ENCODE measurements at places on chromosomes 3 and 15.

- DNase-seq: no peak
These were observed 55.2 kb upstream of the HEG1 start for GRCh38 chr3:125110876-125111480.

DNA sequence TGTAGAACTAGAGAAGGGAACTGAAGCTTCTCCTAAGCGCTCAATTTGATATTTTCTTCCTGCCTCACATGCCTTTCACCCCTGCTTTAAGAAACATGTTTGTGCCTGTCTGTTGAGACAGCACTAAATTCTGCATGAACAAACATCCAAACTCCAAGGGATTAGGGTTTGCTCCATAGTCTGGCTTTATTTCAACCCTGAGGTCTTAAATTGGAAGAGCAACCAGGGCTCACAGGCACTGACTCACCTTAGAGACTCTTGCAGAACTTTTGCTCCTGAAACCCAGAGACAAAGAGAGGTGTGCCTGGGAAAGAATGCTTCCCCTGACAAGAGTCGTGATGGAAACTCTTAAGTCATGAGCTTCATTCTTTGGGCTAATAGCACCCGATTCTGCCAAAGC, 393.9 kb upstream of the MCTP2 start:
- no peak for DNase-seq

- no peak for DNase-seq
These were observed 405.8 kb downstream of the IGSF11 start for GRCh38 chr3:118628704-118629341.

DNA sequence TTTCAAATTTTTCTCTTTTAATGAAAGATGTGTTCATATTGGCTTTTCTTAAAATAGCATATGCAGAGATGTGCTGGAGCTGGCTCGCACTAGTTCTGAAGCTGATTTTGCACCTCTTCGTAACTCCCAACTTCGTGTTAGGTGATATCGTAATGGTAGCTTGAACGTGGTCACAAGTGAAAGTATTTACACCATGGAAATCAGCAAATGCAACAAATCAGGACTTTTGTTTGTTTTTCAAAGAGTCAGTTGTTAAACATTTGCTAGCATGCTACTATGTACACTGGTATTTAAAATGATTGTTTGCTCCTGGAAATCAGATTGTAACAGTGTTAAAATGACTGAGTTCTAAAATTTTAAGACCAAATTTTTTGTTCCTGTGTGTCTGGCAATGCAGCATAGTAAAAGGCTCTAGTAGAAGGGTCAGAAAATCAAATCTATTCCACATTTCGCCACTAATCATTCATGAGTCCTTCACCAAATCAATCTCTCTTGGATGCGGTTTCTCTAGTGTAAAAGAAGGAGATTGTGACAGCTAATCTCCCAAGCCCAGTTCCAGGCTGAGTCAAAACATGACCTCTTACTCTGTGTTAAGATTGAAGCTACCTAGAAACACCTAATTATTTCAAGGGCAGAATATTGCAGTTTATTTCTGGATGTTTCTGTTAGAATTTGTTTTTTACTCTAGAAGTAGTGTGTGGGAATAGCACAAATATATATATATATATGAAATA, 34.3 kb upstream of the CMC1 start:
- DNase-seq: no peak

- DNase-seq: no peak
These were observed 46.6 kb downstream of the ZFAND6 start for GRCh38 chr15:80106051-80106450.

DNA sequence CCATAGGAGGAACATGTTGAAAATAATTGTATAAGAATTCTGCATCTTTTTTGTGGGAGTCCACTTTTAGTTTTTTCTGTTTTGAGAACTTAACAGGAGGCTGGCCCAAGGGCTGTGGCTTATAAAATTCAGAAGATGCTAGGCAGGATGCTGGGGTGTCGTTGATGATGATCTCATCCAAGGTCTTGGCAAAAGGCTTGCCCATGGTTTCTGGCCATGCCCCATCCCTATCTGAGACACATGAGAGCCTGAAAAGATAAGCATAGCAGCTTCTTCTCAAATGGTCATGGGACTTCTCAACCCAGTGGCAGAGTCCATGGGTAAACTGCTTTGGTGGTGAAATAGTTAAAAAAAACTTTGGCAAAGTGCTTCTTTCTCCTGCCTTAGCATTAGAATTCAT, 35.2 kb downstream of the CMSS1 start:
- DNase-seq: no peak

GRCh38 chr3:1693145-1693544, 405.5 kb upstream of the CNTN4 start:
- DNase-seq: no peak

GRCh38 chr15:59736181-59736580, 47.1 kb upstream of the BNIP2 start:
- no peak for DNase-seq

GRCh38 chr3:122691195-122691594, 10.6 kb downstream of the PARP14 start:
- no peak for DNase-seq

DNA sequence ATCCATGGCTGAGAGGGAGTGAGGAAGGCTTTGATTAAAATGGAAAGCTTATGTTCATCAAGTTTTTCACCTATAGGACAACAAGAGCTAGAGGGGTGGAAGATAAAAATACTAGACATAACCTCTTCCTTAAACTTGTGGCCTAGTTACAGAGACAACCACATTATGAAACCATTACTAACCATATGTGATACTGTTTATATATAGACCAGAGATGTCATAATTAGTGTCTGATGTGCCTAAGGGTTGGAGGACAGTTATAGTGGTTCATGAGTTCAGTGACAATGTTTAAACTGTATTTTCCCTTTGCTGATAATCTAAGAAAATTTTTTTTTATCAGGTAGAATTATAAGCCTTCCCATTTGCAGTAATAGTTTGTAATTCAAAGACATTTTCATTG, 23.7 kb downstream of the PHLDB2 start:
- DNase-seq: no peak

- DNase-seq: no peak
These were observed 60.5 kb upstream of the TFRC start for GRCh38 chr3:196142202-196142956.

DNA sequence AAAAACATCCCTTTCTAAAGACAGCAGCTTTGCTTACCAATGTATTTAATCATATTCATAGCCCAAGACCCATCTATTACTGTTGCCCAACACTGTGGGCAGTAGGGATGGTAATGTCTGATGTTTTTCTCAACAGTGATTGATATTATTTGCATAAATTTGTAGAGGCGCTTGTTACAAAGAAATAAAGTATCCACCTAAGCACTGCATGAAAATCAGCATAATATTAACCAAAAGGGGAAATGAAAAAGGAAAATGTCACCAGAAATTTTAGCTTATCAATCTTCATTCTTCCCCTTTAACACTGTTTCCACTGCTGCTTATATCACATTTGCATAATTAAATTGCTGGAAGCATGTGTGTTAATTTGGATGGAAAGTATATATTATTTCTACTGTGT, 140.5 kb downstream of the CTNNB1 start:
- DNase-seq: no peak

DNA sequence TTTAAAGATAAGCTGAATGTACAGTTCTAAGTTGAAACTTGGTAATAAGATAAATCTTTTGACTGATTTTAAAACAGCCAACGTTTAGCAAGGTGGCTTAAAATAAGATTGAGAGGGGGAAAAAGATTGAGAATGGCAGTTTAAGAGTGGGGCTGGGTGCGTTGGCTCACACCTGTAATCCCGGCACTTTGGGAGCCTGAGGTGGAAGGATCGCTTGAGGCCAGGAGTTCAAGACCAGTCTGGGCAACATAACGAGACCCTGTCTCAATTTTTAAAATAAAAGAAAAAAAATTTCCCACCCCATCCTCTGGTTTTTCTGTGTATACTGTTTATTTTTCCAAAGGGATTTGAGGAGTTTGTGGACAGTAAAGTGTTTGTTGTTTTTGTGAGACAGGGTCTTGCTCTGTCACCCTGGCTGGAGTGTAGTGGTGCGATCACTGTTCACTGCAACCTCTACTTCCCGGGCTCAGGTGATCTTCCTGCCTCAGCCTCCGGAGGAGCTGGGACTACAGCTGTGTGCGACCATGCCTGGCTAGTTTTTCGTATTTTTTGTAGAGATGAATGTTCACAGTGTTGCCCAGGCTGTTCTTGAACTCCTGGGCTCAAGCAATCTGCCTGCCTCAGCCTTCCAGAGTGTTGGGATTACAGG, 3.0 kb downstream of the MAPK6 start:
- DNase-seq: no peak

GRCh38 chr15:23548071-23548470, 17.4 kb upstream of the MKRN3 start:
- DNase-seq: no peak

GRCh38 chr15:76184650-76185035, 124.9 kb downstream of the TMEM266 start:
- DNase-seq: no peak

- DNase-seq: no peak
These were observed 175.9 kb upstream of the PLSCR5 start for GRCh38 chr3:146781059-146781458.

DNA sequence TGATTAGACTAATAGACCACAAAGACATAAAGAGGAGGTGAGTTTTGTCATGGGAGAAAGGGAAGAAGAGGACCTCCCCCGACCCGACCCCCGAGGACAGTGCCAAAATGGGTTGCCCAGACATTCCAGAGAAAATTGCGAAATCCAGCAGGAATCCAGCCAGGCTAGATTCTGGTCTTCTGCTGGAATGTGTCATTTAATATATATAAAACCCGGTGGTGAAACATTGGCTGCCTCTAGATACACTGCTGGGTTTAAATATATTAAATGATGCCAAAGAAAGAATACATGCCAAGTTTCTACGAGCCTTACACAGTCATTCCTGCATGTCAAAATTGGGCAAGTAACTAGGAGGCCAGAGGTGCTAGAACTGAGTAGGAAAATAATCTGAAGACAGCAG, 45.3 kb upstream of the SPESP1 start:
- no peak for DNase-seq

DNA sequence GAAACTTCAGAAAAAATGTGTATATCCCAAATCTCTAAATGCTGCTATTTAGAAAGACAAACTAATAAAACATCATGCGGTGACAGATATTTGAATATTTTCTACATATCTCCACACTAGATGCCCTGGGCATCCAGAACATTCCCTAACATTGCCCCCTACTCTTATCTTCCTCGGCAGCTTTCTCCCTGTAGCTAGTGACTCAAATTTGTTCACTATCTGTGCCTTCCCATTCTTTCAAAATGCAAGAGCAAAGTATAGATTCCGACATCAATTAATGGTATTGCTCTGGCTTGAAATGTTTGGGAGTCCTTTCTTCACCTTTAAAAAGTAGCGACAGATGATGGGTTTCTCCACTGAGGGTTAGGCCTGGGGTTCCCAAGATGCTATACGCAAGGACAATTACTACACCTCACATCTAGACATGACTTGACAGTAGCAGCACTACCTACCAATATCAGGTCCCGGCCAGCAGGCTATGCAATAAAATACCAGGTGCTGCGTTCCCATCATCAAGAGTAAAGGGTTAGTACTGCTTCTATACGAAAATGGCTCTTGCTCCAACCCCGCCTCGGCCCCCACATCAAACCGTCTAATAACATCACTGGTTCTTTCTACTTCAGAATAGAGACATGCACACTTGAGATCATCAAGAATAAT, 631 bp downstream of the UBR1 start:
- DNase-seq: no peak

DNA sequence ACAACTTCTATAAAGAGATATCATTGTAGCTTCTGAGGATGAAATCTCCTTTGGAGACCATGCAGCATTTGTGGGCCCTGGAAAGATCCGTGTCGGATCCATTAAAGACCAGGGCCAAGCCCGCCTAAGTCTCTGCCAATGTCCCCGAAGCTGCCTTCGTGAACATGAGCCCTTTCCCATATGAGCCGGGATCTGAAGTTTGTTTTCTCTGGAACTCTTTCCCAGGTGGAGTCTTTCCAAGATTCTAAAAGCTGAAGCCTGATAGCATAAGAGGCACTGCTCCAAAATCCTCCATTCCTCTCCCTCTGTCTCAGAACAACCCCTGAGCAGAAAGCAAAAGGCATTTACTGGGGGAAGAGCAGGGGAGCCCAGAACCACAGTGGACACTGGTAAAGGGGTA, 274.6 kb downstream of the NTRK3 start:
- DNase-seq: no peak

DNA sequence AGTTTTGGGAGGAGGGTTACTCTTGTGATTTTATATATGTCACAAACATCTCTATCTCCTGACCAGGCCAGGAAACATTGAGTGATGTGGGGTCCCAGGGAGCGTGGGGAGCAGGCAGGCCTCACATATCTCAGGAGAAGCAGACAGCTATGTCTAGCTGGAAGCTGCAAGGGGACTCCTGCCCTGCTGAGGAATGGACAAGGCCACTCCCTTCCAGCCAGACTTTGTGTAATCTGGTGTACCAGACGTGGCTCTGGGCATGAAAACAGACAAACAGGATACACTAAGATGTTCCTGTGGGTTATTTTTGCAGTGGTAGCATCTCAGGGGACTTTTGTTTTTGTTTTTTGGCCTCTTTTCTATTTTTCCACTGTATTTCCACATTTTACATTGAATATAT, 23.2 kb downstream of the CYP8B1 start:
- no peak for DNase-seq

DNA sequence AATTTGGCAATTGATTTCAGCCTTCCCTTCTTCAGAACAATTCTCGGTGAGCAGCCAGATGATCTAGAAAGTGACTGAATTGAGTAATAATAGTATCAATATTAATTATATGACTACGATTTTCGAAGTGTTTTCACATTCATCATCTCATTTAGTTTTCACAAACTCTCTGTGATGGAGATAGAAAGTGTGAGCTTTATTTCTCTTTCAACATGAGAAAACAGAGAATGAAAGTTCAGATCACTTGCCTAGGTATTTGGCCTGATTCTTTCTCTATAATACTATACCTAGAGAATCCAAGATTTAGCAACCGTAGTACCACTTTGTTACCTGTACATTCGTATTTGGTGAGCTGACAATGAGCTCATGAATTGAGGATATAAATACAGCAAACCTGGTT, 739.2 kb upstream of the NR2F2 start:
- no peak for DNase-seq

DNA sequence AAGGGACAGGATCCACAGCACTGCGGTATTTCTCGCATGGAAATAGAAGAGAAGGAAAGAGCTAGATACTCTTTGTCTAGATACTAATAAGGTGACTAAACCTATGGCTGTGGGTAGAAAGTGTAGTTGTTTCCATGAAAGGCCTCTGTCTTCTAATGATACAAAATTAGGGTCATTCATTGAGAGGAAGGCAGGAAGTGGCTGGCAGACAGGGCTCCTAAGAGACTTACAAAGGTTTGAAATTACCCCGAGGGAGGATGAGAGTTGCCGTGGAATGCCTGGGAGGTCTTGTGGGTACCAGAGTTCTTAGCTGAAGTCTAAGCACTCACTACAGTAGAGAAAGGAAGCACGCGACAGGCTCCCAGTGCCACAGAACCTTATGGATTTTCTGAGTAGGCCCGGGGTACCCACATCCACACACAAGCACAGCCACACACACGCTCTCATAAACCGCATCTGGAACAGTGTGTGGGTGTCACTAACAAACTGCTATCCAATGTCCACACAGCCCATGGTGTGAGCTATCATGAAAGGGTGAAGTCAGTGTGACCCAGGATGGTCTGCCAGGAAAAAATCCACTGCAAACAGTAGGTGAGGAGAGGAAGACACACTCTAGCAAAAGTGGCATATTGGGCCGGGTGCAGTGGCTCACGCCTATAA, 221.4 kb downstream of the FAM43A start:
- no peak for DNase-seq

GRCh38 chr3:156029208-156029607, 91.2 kb upstream of the KCNAB1 start:
- no peak for DNase-seq

- no peak for DNase-seq
These were observed 503.5 kb downstream of the EDEM1 start for GRCh38 chr3:5690904-5691532.

GRCh38 chr15:44490622-44491021, 46.3 kb upstream of the EIF3J start:
- DNase-seq: no peak

Data from activated gamma-delta T cell treated with Interleukin-2 at 50 U/mL for 16 hours (primary cell).